ENCODE measurements at places on chromosomes 2 and 18.

DNA sequence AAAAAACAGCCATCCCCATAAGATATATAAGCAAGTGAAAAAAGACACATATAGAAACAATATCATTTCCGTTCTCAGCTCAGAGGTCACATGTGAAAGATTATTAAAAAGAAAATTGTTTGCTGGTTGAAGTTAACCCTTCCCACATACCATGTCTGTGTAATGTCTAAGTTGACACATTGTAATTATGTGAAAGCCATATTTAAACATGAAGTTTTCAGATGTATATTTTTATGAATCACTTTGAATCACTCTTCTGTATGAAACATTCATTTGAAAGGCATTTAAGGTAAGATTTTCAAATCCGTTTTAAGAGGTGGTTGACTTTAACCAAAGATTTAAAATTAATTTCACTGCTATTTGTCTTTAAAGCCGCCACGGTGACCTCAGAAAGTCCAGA is 441.9 kb downstream of the RND3 start:
- no peak for DNase-seq

- no peak for DNase-seq
These were observed 47.6 kb upstream of the SH3RF3 start for GRCh38 chr2:109081374-109081773.

DNA sequence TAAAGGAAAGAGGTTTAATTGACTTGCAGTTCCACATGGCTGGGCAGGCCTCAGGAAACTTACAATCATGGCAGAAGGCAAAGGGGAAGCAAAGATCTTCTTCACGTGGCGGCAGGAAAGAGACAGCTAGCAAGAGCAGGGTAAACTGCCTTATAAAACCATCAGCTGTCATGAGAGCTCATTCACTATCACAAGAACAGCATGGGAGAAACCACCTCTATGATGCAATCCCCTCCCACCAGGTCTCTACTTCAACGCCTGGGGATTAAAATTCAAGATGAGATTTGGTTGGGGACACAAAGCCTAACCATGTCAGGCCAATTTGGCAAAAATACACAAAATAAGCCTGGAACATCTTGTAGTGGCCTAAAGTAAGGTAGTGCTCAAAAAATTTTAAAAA is 152.6 kb downstream of the COL6A3 start:
- DNase-seq: no peak

GRCh38 chr2:86073225-86073624 is 32.5 kb downstream of the POLR1A start:
- DNase-seq: no peak

DNA sequence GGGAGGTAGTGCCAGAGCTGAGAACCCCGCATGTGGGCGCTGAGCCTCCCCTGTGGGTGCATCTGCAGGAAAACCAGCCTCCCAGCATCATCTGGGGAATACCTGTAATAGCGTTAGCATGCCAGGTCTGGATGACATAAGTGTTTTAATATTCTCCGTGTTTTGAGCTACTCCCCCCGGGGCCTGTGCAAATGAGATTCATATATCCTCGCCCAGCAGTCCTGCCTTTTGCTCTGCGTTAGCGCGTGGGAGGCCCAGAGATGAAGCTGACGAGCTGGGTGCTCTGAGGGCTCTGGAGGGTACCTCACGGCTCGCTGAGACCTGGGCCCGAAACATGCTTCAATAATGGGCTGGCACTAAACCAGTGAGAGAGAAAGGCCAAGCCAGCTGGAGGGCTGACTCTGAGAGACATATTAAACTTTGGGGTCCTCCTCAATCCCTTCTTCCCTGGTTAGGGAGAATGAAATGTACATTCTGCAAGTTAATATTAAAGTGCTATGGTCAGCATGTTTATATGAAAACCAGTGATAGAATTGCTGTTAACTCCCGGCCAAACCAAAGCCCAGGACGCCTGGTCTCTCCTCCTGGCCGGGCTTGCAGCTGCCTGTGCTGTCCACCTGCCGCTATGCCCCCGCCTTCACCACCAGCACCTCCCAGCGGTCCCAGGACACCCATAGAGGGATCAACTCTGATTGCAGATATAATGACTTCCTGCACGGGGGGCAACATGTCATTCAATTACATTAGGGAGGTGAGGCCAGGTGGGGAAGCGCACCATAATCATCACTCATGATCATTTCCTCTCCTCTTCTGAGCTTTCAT is 77.0 kb downstream of the EDAR start:
- DNase-seq: no peak

- DNase-seq: no peak
These were observed 75.3 kb upstream of the SIX3 start for GRCh38 chr2:44866152-44866551.

DNA sequence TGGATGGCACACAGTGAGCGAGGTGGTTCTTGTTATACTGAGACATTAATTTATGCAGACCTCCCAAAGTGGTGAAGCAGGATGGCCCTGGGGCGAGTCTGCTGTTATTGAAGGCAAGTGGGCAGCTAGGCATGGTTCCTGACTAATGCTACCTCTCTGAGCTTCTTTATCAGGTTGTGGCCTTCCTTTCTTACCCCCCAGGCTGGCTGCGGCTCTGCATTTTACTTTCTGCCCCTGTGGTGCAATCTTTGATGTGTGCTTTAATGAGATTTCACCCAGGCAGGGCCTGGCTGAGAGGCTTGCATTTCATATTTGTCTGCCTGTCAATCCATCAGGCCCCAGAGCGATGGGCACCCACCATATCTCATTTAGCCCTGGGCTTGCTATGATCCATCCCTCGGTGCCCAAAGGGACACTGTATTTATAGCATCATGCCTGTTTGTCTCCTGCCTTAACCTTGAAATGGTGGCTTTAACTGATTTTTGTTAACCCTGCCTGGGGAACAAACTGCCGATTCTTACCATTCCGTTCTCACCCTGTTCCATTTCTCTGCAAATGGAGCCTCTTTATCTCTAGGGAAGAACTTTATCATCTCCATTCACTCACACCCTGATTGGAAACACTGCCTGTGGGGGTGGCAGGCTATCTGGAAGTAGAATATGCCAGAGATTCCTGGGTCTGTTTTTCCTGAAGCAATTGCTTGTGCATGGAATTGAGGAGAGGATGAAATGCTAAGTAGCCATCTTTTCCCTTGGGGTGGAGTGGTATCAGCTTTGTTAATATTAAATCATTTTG is 316.2 kb upstream of the THSD7B start:
- DNase-seq: no peak

DNA sequence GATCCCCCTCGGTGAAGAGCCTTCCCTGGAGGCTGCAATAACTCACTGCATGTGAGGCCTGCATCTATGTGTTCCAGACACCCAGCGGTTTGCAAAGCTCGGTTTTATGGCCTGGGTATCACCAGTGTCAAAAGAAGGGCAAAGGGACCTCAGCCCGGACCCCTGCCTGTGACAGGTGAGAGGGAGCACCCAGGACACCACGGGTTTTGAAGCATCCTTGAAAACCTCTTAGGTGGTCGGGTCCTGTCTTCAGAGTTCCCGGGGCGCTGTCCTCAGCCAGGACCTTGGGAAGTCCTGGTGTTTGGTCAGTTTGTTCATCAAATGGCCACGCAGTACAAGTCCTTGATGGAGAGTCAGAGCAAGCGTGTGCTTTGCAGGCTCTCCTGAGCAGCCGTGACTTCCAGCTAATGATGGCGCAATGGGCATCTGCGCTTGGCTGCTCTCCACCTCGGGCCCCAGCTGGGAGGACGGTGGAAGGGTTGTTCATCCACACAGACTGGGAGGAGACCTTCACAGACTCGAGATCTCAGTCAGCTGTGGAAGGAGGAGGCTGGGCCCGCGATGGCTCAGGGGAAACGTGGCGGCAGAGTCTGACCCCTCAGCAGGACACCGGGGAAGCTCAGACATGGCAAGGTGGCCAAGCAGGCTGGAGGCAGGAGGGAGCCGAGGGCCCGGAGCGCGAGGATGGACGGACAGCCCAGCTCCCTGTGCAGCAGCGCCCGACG is 113.1 kb upstream of the GPC1 start:
- no peak for DNase-seq

- no peak for DNase-seq
These were observed 50.5 kb downstream of the ADD2 start for GRCh38 chr2:70717431-70718038.
